ENCODE measurements at places on chromosomes 6 and 20.

DNA sequence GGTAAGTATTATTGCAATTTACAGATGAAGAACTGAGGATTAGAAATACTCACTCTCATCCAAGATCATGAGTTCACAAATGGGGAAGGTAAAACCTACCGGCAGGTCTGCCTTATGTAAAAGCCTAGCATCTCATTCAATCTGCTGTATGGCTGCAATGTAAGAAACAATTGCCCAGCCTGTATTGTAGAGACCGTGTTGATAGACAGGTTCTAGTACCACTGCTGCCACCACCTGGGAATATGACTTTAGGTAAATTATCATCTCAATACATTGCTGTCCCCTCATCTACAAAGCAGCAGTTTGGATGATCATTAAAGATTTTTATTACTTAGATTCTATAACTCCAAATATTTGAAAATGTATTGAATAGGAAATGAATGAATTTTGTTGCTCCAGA is 23.3 kb upstream of the ARHGAP18 start:
- DNase-seq, result no peak

- no peak for DNase-seq
These were observed 250.9 kb upstream of the PDE10A start for GRCh38 chr6:165913676-165914570.

DNA sequence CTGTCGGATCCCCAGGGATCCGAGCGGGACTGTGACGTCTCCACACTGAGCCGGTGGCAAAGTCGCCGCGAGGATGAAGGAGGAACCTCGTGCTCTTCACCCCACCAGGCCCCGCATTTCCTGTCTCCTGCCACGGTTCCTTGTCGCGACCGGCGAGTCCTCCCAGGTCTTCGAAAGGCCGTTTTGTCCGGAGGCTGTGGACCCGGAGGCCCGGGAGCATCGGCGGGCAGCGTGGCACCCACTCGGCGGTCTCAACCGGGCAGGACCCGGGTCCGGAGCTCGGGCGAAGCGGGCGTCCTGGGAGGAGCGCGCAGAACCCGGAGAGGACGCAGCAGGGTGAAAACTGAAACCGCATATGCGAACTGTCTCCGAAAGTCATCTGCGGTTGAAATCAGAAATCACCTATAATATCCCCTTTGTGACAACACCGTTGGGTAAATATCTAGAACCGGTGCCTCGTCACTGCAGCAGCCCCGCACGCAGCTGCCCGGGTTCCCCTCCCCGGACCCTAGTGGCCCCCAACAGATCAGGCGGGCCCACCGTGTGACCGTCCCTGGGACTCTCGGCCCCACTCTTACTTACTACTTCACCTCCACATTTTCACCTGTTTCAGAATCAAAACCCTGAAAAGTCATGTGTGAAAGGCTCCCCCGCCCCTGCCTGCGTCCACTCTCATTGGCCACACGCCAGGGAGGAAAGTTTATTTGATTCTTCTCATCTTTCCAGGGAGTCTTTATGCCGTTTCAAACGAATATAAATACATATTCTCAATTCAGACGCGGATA is 3.1 kb upstream of the ULBP2 start:
- DNase-seq, result no peak

GRCh38 chr20:51189814-51190782 is 167.2 kb upstream of the KCNG1 start:
- no peak for DNase-seq
